GM13976 (cell line): ENCODE measurements at places on chromosomes 7 and 10.

DNA sequence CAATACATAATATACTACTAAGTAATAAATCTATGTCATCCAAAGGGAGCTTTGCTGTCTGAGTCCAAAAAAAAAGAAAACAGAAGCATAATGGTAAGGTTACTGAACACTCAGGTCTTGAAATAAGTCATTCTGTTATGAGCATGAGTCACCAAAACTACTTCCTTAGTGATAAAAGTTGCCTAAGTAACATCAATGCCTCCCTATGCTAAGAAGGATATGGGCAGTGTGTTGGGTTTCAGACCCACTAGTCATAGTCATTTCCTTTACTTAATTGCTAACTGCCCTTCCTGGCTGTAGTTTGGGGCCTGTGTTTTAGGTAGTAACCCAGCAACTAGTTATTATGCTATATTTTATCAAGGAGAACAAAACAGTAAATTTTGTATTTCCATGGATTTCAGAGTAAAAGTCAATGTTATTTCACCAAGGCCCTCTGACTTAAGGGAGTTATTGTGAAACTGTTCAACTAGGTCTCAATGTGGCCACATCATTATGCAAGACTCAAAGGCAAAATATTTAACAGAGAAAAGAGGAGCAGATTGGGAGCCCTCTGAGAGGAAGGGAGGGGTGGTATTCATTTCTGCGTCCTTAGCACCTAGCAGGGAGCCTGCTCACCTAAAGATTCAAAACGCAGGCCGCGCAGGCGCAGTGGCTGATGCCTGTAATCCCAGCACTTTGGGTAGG, 11.7 kb upstream of the VIM start:
- DNase-seq = peak; percentile 62

DNA sequence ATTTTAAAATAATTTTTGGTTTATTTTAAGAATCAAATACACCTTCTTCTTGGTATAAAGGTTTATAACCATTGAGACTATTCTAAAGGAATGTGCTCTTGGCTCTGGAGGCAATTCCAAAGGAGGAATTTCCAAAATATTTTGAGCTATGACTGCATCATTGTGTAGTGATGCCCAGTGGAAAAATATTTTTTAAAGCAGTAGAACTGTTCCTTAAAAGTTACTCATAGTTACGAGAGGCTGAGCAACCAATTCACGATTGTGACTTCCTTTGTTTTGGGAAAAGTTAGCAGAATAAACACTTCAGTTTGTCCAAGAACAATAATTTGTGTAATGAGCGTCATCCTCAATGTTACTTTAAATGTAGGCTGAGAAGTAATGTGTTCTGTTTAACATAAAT, 233.6 kb downstream of the BAMBI start:
- no peak for DNase-seq

DNA sequence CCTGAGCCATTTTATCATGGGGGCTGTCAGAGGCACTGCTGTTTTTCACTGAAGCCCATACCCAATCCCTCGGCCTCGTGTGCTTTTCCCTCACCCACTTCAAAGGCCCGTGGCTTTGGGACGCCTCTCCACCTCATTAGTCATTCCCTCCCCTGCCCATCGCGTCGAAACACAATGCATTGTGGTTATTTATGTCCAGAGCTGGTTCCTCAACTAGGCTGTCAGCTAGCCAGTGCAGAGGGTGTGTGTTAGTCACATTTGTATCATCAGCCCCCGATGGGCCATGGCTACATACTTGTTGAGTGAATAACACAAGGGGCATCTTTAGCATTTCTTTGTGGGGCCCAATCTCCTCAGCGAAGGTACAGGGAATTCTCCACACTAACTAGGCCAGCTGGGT, 3.8 kb upstream of the CRCP start:
- DNase-seq = no peak

DNA sequence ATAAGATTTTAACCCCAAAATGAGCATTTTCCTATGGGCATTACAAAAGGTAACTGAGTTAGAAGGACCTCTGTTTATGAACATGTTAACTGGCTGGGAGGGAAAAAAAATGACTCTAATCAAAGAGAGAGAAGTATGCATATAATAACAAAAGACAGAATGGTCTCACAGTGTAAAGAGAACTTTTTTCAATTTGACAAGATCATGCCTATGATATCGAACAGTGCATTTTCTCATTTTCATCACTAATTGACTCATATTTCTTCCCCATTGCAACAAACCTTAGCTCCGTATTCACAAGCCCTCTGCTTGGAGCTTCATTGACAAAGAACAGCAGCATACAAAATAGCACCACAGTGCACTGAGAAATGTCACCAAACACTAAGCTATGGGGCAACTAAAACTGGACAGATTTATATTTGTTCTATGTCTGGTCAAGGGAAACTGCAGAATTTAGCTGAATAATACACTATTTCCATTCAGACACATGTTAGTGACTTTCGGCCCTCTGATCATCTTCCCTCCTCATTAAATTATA, 45.6 kb downstream of the SMURF1 start:
- no peak for DNase-seq
